Ureter (tissue), 1 donor: ENCODE measurements at places on chromosomes 4 and X. TPM values are rescaled to one million over a fixed set of nuclear protein-coding genes. Genes with fewer than 3 reads are reported as not detected.

DNA sequence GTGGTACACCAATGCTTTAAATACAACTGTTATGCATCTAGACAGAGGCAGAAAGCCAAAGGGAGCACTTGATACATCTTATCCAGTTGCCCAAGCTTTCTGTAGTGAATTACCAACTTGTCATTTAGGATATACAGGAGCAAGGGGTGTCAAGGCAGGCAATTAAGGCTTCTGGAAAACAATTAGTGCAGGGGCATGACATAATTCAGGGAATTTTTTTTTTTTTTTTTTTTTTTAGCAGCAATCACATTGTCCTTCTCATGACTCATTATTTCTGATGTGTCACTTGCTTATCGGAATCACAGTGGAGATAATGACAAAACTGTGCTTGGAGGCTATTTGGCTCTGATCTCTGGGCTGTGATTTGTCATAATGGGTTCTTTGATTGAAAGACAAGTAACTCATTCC is 259.5 kb downstream of the ARHGAP24 start:
- no peak for DNase-seq

GRCh38 chr4:170137466-170137865 is 47.7 kb upstream of the AADAT start:
- DNase-seq = no peak

DNA sequence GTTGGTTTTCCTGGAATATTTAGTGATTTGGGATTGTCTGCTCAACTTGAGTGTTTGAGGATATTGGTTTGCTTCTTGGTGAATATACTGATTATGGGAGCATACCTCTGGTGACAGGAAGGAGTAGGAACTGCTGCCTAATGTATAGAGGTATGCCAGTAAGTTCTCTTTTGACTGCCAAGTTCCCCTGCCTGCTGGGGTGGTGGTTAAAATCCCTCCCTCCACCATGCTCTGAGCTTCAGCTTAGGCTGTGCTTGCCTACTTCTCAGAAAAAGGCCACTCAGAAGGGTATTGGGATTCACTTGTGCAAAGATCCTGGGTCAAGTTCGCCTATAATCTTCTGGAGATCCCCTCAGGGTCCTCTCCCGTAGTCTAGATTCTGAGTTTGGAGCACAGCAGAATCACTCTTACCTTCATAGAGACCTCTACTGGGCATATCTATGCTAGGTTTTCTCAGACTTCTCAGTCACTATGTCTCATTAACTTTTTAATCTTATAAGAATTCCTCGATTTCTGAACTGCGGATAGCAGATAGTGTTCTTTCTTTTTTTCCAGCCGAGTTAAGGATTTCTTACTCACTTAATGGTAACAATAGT is 44.7 kb upstream of the DCK start:
- DNase-seq = no peak

- no peak for DNase-seq
Observed at GRCh38 chrX:2497961-2498780, 2.6 kb downstream of the DHRSX start.

GRCh38 chr4:73821325-73821724 is 15.2 kb upstream of the CXCL6 start:
- no peak for DNase-seq

RPL34 gene
- 1,479 TPM for total RNA-seq
